Coronary artery (tissue), 2 donors: ENCODE measurements at places on chromosomes 4 and X.

GRCh38 chrX:153926858-153927671 is 1.0 kb upstream of the ARHGAP4 start:
- DNase-seq = no peak

DNA sequence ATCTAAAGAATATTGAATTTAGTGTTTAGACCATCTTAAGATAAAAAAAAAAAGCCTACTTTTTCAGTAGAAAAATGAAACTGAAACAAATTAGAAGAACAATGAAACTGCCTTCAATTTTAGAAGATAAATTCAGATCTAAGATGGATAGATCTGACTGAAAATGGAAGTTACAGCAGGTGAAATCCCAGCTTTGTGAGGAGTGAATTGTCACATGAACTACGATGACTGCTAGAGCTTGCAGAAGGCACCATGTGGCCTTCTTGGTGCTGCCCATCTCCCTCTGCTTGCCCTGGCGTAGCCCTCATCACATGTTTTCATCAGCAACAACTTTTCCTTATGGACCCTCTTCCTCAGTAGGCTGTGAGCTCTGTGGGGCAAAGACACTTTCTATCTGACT is 51.4 kb upstream of the EMCN start:
- DNase-seq = no peak

DNA sequence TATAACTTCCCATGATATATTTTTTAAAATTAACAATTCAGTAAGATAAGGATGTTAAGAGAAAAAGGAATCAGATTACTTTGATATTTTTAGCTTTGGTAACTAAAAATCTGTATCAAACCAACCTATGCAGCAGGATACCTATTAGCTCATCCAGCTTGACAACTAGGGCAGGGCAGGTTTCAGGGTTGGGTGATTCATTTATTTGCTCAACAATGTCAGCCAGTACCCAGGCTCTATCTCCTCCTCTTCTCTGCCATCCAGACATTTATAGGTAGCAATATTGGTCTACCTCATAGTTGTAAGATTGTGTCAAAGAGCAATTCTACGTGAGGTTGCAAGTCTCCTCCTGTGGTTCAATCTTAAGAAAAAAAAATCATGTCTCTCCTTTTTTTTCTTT is 421.9 kb downstream of the ANKRD50 start:
- no peak for DNase-seq

- no peak for DNase-seq
Observed at GRCh38 chr4:58507079-58507478, 1396.9 kb upstream of the IGFBP7 start.

- DNase-seq = no peak
Observed at GRCh38 chr4:141705747-141706377, 69.5 kb downstream of the IL15 start.

DNA sequence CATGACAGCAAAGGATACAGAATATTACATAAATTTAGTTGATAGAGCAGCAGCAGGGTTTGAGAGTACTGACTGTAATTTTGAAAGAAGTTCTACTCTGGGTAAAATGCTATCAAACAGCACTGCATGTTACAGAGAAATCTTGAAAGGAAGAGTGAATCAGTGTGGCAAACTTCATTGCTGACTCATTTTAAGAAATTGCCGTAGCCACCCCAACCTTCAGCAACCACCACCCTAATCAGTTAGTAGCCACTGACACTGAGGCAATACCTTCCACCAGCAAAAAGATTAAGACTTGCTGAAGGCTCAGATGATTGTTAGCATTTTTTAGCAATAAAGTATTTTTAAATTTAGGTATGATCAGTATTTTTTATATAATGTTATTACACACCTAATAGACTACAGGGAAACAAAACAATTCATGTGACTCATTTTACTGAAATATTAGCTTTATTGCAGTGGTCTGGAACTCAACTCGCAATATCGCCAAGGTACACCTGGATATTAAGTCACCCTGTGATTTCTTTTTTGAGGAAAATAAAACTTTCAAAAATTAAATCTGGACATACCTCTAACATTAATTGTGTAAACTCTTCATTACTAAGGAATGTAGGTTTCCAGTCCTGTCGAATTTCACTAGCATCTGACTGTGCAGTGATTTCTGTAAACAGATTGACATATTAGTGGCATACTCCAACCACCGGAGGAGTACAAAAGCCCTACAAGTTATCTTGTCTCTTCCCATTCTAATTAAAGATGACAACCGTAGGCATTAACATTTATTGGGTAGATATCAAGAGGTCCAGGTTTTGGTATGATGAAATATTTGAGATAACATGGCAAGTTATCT is 71.1 kb downstream of the CLOCK start:
- DNase-seq = no peak

GRCh38 chr4:89256203-89256800 is 51.3 kb downstream of the GPRIN3 start:
- DNase-seq = no peak

DNA sequence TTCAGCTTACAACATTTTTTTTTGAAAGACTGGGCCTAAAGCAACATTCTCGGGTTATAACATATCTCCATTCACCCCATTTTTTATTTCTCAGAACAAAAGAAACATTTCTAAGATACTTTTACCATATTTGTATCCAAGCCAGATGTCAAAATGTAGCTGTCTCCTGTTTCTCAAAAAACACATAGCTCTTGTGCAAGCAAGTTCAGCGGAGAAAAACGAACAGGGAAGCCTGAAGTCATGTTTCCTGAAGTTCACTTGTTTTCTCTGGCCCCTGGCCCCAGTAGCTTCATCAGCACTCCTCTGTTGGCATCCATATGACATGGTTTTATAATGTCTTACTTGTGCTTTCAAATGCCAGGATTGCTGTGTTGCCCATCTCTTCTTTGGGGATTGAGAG is 218.2 kb downstream of the BANK1 start:
- no peak for DNase-seq

DNA sequence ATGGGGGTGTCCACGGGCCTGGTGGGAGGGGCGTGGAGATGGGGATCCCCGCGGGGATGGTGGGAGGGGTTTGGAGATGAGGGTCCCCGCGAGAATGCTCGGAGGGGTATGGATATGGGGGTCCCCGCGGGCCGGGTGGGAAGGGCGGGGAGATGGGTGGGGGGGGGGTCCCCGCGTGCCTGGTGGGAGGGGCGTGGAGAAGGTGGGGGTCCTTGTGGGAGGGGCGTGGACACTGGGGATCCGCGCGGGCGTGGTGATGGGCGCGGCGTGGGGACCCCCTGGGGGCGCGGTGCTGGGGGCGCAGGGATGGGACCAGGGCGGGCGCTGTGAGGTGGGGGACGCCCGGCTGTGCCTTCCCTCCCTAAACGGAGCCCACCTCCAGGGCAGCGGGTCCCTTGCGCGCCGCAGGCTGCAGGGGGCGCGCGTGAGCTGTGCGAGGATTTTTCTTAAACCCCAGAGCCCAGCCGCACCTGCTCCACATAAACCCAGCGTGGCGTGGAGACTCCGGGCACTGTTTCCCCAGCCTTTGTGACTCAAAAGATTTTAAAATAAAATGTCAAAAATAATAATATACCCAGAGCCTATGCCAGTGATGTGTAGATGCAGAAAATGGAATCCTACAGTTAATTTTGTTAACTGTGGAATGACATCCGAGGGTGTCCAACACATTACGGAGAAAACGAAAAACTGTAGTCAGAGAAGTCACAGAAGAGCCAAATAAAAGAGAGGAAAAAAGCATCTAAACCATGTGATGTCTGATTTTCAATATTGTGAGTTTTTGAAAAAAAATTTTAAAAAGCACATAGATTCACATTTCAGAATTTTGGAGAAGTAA is 1.5 kb upstream of the ASMTL start:
- DNase-seq = peak; percentile 87

DNA sequence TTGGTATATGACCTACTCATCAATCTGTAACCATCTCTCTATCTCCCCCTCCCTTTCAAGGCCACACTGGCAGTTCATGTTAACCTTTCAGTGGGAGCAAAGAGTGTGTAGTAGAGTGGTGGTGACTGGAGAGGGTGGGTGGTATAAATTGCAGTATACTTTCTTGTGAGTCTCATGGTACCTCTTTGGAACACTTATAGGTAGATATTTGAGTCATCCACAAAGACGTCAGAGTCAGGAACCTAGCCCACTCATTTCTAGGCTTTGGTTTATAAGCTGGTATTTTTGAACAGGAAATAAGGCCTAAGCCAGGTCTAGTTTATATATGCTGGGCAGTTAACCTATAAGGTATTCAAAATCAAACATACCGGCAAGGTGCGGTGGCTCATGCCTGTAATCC is 36.3 kb downstream of the RLIM start:
- no peak for DNase-seq

DNA sequence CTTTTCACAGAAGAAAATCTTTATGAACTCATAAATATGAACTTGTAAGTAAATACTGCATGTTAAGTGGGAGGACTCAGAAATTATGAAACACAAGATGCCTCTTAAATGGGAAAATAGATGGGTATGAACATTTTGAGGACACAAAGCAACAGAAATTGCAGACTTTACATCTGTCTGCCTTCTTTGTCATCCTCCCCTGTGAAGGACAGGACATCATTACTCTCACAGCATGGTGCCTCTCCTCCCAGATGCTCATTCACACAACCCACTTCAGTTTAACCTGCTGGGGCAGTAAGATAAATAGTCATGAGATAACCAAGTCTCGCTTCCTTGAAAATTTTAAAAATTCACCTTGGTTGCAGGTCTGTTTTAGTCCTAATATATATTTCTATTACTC is 144.5 kb downstream of the APBB2 start:
- DNase-seq = no peak

DNA sequence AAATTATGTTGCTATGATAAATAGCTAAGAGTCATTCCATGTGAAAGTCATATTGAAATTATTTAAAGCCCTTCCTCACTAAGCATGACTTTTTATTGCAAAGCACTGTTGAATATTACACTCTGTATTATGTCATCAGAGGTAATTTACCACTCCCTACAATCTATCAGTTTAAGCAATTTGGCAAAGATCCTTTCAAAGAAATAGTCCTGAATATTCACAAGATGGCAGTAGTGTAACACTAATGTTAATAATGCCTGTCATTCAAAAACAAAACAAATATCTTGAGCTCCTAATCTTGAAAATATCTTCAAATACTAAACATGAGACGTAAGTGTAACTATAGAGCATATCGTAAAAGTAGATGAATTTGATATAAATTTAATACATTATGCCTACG is 208.6 kb upstream of the TECRL start:
- no peak for DNase-seq

DNA sequence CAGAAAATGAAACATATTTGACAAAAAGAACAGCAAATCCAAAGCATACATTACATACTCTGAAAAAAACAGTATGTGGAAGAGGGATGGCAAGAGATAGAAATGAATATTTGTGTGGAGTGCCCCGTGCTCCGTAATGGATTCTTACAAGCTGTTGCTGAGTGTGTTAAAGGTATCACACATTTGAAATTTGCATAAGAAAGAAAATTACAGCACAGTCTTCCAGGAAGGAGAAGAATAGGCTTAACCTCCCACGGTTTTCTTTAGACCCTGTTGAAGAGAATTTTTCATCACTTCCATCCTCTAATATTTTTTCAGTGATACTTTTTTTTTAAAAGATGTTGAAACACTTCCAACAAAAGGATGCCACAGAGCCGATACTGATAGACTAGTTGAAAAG is 1489.4 kb downstream of the RAPGEF2 start:
- no peak for DNase-seq

DNA sequence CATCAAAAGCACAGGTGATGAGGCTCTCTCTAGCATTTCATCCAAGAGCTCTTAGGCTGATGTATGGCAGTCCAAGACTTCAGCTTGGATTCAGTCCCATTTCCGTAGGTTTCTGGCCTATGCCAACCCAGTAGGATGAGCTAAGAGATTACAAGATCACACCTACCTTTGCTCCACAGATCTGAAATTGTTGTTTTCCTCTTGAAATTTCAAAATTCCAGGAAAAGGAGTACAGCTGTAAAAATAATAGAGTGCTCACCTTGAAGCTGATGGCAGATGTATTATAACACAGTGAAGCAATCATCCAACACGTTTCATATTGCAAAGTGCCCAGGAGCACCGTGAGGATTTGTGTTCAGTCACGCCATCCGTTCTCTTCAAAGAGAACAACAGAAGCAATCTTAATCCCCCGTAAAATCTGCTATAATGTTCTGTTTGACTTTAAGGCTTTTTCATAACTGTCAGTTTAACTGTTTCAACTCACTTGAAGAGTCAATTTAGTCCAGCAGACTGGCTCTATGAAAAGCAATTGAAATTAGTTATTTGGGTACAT is 137.5 kb downstream of the CPE start:
- no peak for DNase-seq

DNA sequence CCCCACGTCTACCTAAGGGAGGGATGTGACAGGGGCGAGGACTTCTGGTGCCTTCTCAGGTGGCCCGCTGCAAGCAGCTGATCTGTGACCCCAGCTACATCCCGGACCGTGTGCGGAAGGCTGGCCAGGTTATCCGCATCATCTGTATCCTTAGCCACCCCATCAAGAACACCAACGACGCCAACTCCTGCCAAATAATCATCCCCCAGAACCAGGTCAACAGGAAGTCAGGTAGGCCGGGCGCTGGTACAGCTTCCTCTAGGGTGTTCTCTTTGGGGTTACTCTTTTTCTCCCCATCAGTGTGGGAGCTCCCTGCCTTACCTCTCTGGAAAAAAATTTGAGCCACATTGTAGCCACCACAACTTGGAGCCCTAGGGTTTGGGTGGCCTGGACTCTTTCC is 2.4 kb upstream of the FAM50A start:
- no peak for DNase-seq

DNA sequence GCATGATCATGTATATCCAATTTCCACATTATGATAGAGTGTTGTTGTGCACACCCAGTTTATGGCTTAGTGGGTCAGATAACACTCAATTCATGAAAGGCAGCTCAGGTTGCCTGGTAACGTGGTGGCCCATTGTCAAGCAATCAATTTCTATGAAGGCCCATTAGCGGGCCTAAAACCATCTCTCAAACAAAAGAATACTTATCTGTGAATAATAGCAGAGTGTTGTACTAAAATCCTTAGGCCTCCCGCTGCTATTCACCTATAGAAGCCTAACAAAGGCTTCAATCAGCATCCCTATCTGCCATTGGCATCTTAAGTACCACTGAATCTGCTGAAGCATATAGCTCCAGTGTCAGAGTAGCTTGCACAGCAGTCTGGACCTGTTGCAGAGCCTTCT is 849.6 kb upstream of the POU3F4 start:
- no peak for DNase-seq

DNA sequence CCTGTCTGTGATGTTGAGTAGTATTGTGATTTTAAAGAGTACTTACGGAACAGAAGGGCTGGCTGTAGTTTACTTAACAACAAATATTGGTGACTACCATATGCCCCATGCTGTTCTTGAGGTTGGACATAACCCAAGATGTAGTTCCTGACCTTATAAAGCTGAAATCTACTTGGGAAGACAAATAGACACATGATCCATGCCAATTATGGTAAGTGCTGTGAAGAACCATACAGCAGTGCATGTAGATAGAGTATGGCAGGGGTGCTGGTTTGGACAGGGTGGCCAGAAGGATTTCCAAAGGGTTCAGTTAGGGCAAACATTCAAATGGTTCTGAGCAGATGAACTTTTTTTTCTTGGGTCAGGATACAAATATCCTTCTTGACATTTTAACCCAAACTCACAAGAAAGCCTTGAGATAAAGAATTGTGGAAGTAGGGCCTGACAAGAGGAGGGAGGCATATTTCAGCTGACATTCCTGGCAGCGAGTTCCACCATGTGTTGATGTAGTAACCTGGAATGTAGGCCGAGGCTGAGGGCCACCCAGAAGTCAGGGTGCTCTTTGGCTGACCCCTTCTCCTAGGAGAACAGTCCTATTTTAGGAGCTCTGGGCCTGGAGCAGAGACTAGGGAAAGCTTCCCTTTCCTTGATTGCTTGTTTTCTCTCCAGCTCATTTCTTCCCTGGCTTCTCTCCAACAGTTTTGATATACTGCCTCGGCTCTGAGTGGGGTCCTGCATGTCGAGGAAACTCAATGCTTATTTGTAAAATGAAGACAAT is 74.2 kb downstream of the FREM3 start:
- DNase-seq = peak; percentile 76
